ENCODE measurements at places on chromosomes 1 and 21.

- no peak for DNase-seq
These were observed 223.5 kb downstream of the KIF26B start for GRCh38 chr1:245378311-245378722.

DNA sequence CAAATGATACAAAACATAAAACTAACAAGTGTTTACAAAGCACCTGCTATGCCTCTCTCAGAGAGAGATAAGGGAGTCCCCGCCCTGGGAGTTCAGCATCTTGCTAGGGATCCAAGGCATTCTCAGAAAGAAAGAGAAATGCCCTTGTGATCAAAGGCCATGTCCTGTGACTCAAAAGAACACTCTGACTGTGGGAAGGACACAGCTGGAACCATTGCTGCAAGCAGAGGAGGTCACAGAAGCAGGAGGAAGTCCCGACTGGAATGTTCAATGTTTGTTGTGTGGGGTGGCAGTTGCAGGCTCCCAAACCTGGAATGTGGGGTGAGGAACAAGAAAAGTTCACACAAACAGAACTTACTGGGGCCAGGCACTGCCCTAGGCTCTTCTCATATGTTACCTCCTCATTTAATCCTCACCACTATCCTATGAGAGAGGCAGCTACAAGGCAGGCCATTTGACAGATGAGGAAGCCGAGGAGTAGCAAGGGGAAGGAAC, 93.0 kb upstream of the GRIK3 start:
- DNase-seq = no peak

DNA sequence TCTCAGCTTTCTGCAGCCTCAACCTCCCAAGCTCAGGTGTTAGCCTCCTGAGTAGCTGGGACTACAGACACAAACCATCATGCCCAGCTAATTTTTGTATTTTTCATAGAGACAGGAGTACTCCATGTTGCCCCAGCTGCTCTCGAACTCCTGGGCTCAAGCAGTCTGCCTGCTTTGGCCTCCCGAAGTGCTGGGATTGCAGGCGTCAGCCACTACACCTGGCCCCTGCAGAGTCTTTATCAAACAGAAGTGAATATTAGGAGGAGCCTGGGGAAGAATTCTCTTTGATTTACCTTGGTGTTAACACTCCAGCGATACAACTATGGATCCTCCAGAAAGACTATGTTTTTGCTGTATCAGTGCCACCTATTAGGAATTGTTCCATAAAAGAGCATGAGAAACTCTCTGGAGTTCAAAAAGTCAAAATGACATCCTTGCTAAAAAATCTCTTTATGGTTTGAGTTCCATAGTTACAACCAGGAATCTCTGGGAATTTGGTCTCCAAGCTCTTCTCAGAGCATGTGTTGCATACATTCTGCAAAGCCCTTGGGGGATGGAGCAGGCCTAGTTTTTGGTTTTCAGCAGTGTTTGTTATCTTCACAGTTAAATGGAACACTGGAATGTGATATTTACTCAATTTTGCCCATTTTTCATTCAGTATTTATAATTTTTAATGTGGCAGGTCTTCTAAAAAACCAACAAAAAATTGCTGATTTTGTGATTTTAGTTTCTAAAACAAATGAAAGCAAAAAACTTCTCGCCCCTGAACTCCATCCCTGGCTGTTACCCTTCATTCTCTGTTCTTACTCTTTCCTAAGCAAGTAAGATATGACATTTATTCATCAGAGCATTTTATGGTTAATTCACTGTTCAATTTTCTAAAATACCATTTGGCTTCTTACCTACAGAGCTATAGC, 77.3 kb downstream of the OLFML2B start:
- DNase-seq = no peak

DNA sequence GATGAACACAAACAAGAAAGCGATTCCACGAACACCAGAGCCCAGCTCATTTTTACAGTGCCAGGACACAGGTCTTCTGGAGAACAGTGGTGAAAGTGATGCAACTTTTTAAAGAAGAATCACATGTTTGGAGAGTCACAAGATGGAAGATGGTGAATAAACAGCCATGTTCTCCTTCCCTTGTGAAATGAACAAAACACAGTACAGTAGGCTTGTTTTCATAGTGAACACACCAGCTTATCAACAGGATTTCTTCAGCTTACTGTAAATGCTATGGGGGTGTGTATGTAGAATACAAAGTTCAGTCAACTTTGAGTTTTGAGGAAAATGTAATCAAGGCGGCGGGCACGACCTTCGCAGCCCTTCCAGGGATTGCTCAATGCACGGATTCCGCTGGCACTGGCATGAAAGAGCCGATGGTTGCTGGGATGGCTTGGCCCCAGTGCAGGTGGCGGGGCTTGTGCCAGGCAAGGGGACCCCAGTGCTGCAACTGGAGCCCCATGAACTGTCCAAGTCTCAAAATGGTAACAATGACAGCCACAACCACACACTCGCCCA, 9.7 kb downstream of the TMPRSS3 start:
- DNase-seq = no peak

DNA sequence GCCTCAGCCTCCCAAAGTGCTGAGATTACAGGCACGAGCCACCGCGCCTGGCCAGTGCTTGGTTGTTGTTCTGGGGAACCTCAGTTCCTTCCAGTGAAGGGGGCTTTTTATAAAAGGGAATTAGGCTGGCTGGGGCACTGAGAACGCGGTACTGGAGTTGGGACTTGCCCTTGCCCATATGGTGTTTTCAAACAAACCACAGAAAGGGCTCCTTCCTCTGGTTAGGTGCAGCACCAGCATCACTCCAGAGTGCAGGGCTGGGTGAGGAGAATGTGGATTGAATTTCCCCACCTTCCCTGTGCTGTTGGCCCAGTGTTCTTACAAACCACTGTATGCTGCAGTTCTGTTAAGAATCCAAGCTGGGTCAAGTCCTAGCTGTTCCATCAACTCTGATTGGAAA, 5.3 kb downstream of the MAN1C1 start:
- DNase-seq = no peak

- no peak for DNase-seq
These were observed 23.4 kb upstream of the TDRD10 start for GRCh38 chr1:154478639-154479038.

- DNase-seq = no peak
These were observed 59.6 kb upstream of the ITPKB start for GRCh38 chr1:226798427-226799411.

GRCh38 chr1:63739452-63739851, 34.4 kb upstream of the ROR1 start:
- DNase-seq = no peak

GRCh38 chr21:41851090-41851790, 27.9 kb downstream of the PRDM15 start:
- peak; percentile 25 for DNase-seq

GRCh38 chr21:39353295-39353694, 4.4 kb upstream of the HMGN1 start:
- no peak for DNase-seq

DNA sequence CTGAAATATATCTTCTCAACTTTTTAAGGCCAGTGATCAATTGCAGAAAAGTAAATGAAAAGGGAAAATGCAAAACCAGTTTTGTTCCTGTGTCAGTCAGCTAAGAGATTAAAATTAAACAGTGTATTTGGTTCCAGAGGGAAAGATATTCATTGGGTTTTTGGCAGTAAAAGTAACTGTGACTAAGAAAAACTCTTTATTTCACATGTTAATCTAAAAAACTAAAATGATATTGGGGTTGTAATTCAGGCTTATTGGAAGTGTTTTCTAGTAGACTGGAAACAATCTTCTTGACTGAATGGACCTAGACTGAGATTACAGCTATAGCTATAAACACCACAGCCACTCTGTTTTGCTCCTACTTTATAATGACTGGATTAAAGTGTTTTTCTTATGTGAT, 413.9 kb downstream of the ADGRL2 start:
- no peak for DNase-seq

DNA sequence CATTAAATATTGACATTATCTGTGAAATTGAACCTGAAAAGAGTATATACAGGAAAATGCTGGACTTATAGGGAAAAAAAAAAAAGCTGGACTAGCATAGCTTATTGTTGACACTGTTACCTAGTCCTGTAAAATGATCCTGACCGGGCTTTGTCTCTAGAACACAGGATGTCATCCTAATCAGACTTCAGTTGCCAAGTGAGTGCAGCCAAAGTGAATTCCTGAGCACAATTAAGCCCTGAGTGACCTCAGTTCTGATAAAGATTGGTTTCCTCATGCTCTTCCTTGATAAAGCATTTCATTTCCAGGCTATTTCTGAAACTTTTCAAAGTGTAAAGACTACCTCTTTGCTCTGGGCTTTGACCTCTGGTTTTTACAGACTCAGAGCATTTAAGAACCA, 19.8 kb downstream of the SELP start:
- DNase-seq = no peak

DNA sequence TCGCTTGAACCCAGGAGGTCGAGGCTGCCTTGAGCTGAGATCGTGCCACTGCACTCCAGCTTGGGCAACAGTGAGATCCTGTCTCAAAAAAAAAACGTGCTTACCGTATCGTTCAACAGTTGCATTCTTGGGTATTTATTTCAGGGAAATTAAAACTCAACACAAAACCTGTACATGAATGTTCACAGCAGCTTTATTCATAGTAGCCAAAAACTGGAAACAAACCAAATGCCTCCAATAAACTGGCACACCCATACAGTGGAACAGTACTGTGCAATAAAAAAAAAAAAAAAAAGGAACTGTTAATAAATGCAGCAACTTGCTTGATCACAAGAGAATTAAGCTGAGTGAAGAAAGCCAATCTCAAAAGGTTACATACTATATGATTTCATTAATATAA, 6.7 kb downstream of the KHDRBS1 start:
- no peak for DNase-seq

- DNase-seq = no peak
These were observed 12.8 kb downstream of the PLA2G4A start for GRCh38 chr1:186841599-186841998.

- no peak for DNase-seq
These were observed 42.7 kb upstream of the ADARB1 start for GRCh38 chr21:45031571-45032191.

GRCh38 chr1:59243550-59243949, 53.3 kb upstream of the FGGY start:
- DNase-seq = no peak

DNA sequence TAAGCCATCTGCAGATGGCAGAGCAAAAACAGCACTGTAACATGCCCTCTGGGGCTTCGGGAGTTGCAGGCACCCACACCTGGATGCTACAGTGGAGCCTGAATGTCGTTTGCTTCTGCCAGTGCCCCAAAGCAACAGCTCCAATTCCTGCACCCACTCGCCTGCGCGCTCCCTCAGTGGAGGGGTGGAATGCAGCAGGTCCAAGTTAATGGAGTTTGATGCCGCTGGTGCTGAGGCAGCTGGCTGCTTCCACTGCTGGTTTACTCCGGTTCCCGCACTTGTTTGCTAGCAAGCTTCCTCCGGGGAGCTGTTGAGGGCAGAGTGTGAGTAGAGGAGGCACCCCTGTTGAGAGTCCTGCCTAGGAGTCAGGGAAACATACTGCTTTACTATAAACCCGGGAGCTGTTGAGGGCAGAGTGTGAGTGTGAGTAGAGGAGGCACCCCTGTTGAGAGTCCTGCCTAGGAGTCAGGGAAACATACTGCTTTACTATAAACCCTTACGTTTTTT, 584.0 kb upstream of the TMPRSS15 start:
- DNase-seq = no peak

GRCh38 chr1:81414488-81415015, 386.2 kb upstream of the ADGRL2 start:
- DNase-seq = no peak

GRCh38 chr1:2213576-2214505, 14.3 kb upstream of the SKI start:
- DNase-seq = no peak

DNA sequence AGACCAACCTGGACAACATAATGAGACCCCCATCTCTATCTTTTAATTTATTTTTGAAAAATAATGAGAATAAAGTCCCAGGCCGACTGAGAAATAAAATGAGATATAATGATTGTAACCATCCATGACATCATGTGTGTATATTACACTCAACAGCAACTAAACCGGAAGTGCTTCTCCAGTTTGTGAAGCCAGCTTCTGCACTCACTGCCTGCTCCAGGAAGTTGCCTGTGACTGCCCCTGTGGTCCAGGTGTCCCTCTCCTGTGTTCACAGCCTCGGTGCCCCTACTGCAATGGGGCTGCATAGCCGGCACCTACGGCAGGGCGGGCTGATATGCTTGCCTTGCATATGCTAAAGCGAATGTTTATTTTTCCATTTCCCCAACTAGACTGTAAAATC, 68.3 kb downstream of the SSBP3 start:
- no peak for DNase-seq

DNA sequence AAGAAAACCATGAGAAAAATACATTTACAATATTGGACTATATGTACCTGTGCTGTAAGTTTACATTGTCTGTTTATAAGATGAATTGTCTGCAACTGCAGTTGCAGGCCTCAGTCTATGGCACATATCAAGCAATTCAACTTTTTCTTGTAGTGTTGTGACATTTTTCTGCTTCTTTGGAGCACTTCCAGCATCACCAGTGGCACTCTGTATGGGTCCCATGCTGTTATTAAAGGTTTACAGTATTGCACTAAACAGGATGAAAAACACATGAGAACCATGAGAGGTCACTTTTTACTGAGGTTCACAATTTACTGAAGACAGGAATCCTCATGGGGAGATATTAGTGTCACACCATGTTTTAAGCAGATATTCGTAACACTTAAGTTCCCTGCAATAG, 118.6 kb downstream of the GRIK1 start:
- DNase-seq = no peak

- DNase-seq = no peak
These were observed 39.7 kb downstream of the CHML start for GRCh38 chr1:241600496-241600901.

- no peak for DNase-seq
These were observed 21.3 kb upstream of the PHTF1 start for GRCh38 chr1:113780374-113781146.

GRCh38 chr1:2525572-2525919, 850 bp downstream of the PANK4 start:
- DNase-seq = no peak

- no peak for DNase-seq
These were observed 163.3 kb downstream of the CDC42BPA start for GRCh38 chr1:227155004-227155403.

- DNase-seq = no peak
These were observed 27.2 kb upstream of the EPS8L3 start for GRCh38 chr1:109790735-109791494.

- no peak for DNase-seq
These were observed 676 bp upstream of the PADI2 start for GRCh38 chr1:17119773-17120480.

DNA sequence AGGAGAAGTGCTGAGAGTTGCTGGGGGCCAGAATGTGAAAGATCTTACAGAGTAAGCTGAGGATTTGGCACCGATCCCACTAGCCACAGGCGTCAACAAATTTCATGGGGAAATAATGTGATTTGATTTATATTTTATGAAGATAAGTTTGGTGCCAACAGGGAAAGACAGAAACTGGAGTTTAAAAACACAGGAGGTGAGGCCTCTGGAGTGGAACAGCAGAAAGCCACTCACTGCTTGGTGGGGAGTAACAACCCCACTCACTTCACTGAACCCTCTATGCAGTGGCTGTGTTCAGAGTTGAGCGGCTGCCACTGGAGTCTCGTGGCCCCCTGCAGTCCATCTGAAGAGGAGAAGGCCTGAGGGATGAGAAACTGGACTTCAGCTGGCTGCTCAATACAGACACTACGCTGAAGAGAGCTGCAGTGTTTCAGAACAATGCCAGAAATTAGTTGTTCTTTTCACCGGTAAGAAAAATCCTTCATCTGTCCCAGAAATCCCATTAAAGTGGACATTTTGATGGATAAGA, 48.0 kb upstream of the RXRG start:
- DNase-seq = no peak

GRCh38 chr1:44544960-44545359, 129.3 kb downstream of the TMEM53 start:
- DNase-seq = no peak

GRCh38 chr1:214400131-214400530, 119.2 kb downstream of the SMYD2 start:
- DNase-seq = no peak
